HCT116 (cell line): ENCODE measurements at places on chromosomes 12 and 14.

GRCh38 chr12:80353254-80353653 lies 90.8 kb upstream of the PTPRQ start:
- no peak for DNase-seq

DNA sequence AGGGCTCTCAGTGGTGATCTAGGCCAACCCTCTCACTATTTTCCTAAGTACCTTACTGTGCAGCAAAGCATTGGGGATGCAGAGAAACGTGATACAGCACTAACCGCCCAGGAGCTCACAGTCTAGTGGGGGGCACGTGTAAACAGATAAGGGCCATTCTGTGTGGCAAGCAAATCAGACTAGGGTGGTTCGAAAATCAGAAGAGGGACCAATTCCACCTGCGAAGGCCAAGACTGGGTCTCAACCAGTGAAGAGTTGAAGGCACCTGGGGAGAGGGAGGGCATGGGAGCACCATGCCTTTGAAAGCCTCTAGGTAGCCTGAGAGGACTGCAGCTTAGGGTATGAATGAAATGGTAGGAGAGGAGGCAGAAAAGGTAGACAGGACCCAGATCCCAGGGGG lies 2.2 kb downstream of the PITPNM2 start:
- no peak for DNase-seq

- DNase-seq: no peak
Measured at GRCh38 chr14:28012629-28013415, 753.8 kb upstream of the FOXG1 start.

DNA sequence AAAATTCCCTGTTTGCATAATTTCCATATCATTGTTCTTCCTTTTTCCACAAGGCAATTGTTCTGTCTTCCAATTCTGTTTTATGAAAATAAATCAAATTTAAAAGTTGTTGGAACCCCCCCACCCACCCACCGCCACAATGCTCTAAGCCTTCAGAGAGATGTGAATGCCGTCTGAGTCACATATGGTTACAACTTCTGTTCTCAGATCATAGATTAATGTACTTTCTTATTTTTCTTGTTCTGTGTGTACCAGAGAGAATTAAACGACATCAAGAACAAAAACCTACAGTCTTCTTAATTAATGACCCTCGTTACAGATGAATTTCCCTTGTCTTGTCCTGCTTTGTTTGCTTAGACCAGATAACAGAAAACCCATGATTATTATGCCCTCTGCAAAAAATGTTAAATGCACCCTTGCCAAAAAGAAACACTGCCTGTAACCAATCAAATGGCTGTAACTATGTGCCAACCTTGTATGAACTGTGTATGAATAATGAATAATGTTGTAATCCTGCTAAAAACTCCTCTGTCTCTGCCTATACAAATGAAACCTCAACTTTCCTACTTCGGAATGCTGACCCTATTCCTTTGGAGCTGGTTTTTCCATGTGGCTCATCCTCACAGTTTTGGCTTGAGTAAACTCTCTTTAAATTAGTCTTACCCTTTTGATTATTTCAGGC lies 14.0 kb downstream of the OR6S1 start:
- DNase-seq: no peak

- DNase-seq: no peak
Measured at GRCh38 chr12:6234906-6235305, 34.7 kb downstream of the CD9 start.

DNA sequence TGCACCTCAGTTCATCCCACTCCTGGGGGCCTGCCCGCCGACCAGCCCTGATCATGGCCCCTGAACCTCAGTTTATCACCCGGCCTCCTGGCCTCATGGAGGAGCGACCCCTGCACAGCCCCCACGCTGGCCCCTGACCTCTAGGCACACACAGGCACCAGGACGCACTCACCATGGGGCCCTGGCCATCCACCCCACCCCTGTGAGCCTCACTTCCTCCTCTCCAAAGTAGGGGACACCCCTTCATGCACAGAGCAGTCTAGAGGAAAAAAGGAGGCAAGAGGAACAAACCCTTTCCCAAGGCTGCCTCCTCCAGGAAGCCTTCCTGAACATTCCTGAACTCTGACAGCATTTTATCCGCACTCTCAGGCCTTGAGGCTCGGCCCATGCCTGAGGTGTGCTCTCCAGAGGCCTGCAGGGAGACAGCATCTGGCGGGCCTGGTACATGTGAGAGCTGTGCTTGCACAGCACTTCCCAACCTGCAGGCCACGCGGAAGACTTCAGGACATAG lies 39.4 kb downstream of the CCNK start:
- DNase-seq: no peak

DNA sequence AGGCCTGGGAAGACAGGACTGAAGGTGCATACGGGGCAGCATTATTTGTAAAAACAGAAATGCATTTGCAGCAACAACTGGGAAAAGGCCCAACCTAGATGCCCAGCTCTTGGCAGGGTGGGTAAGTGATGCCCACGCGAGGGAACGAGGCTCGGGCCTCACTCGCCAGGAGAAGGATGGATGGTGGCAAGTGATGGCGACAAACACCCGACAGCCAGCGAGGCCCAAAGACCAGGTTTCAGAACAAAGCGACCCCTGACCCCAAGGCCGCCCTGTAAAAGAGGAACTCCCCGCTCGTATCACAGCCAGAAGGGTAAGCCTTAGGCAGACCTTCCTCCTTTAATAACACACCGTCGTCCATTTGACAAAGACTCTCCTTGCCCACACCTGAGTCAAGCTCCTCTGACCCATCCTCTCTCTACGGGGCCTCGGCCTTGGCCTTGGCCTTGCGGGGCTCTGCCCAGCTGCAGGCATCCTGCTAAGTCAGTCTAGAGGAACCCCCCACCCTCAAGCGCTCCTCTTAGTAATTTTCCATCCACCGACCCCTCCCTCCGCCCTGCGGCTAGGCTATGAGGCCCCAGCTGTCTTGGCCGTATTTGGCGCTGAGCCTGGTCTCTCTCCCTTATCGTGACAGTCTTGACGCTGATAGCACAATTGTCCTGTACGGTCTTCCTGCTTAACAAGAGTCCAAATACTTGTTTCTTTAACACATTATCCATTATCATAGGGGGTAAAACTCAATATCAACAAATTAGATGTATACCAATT lies 80.2 kb downstream of the NCOR2 start:
- no peak for DNase-seq

GRCh38 chr12:4164559-4165558 lies 108.7 kb upstream of the CCND2 start:
- DNase-seq: no peak

DNA sequence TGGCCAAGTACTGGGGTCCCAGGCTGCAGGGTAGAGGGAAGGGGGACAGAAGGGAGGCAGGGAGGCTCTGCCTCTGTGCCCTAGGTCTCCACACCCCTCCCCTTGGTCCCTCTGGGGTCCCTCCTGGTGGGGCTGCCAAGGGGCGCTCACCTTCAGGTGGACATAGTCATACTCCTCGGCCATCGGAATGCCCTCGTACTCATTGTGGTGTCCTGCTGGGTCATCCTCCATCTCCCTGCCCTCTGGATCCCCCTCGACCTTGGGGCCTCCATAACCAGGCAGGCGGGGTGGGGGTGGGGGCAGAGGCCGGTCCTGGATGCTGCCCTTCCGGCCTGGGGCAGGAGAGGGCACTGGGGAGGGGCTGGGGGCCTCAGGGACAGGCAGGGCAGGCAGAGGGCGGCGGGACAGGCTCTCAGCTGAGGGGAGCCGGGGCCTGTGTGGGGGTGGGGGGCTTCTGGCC lies 5.8 kb downstream of the EFS start:
- DNase-seq: no peak

- no peak for DNase-seq
Measured at GRCh38 chr12:45331552-45331951, 115.7 kb downstream of the ANO6 start.

DNA sequence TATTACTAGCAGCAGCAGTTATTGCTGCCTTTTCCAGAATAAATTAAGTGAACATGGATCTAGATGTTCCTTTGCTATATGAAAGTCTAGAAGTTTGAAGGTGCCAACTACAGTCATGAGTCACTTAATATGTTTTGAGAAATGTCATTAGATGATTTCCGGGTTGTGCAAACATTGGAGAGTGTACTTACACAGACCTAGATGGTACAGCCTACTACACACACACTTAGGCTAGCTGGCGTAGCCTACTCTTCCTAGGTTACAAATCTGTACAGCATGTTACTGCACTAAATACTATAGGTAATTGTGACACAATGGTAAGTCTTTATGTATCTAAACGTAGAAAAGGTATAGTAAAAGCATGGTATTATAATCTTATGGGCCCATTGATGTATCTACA lies 368.1 kb downstream of the PDZRN4 start:
- DNase-seq: no peak

DNA sequence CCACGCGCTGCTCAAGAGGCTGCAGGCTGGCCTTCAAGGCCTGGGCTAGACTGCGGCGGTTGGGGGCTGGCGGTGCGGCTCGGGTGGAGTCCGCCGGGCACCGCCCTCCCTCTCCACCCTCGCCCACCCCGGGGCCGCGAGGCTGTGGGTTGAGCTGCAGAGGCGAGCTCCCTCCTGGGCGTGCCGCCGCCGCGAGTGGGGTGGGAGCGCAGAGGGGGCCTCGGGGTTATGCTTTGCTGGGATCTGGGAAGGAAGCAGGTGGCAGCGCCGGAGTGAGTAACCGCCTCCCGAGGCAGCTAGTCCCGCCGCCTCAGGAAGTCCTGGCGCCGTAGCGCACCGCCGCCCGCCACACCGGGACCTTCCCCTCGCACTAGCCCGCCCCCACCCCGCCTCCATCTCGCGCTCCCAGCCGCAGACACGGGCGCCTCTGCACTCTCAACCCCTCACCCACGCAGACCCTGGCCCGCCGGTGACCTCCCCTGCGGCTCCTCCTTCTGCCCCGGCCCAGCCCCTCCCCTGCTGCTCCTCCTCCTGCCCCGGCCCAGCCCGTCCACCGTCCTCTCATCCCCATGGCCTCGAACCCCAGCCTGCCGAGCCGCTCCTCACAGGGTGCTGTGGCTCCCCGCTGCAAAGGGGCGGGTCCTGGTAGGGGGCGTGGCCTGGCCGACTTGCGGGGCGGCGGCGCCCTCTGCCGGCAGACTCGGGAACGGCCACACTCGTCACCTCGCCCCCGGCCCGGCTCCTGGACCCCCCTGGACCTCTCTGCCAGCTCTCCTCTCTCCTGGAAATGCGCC lies 16.6 kb downstream of the TAMALIN start:
- peak; percentile 62 for DNase-seq

DNA sequence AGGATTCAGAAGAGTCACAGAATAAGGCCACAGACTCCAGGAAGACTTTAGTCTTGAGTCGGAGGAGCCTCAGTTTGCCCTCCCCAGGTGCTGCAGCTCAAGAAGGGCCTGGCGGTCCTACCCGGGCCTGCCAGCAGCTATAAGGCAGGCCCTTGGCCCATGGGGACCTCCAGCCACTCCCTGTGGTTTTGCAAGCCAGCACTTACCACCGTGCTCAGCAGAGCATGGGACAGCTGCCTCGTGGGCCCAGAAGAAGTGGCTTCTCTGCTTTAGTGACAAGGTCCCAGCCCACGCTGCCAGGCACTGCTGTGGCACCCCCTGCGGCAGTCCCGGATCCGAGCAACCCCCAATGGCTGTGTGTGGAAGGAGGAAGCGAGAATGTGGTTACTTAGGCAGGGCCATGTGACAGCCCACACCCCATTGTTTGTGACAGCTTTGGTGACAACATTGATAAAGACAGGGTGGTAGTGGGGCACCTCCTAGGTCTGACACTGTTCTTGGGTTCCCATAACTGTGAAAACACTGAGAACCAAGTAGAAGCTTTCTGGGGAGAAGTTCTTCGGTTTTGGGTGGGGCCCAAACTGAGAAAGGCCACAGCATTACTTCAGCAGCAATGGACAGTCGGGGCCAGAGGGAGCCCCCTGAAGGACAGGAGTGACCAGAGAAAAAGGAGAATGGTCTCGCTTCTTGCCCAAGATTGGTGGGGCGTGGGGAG lies at the start of gene SELPLG:
SELPLG (minus strand) TSS at position 361 of the 715 bp plus-strand sequence. CDS start 9,587 bp downstream, outside the sequence.
- DNase-seq: no peak

DNA sequence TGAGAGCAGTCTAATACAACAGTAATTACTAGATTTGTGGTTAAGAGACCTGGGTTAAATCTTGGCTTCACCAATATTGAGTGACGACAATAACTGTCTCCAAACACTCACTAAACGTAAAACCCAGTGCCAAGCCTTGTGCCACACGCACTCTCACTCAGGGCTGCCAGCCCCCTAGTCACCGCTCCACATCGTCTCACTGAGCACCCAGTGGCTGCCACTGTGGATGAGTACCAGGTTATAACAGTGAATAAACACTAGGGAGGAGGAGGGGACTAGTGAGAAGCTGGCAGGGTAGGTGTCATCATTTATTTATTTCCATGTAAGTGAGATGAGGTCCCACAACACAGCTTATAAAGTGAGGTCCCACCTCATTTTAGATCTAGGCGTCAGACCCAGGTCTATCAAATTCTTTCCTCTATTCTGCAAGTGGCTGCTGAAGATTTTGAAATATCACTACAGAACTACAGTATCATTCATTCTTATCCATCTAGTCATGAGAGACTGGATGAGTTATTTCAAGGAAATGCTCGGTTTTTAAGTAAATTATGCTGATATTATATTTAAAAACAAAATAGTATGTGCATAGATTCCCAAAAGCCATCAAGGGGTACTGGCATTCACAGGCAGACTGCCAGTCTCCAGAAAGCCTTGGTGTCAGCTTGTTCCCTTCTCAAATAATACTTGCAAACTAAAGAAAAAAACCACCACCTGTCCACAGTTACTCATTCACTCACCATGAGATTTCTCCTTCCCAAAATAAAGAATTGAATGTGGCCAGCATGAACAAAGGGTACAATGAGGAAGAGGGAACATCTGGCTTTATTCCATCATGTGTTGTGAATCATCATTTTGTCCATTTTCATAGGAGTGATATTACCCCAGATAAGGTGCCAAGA lies 84.0 kb downstream of the PTPN21 start:
- no peak for DNase-seq

DNA sequence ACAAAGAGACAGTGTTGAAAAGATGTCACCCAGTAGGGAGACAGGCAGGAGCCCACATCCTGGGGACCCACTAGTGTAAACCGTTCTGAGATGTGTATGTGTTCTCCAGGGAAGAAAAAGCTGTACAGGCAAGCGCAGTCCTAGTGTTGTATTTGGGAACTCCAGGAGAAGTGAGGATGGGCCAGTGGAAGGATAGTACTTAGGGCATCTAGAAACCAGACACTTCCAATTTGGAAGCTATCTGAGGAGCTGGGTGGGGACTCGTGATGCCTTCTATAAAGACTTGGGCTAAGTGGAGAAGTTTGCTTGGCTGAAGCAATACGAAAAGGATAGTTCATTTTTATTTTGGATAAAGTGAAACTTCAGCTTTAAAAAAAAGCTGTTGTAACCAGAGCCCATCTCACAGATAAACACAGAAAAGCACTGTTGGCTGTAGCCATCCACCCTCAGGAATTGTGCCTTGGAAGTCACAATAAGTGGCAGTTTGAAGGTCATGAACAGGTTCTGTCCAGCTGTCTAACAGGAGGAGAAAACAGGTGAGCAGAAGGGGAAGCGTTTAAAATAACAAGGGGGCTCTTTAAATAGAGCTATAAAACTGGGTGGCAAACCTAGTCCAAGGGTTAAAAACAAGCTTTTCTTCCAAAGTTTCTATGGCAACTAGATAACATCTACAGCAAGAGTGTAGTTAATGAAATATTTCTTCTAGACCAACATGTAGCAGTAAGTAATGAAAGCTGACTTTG lies 108.0 kb upstream of the ARHGAP5 start:
- DNase-seq: no peak
